ENCODE measurements at places on chromosomes 1 and 21.

DNA sequence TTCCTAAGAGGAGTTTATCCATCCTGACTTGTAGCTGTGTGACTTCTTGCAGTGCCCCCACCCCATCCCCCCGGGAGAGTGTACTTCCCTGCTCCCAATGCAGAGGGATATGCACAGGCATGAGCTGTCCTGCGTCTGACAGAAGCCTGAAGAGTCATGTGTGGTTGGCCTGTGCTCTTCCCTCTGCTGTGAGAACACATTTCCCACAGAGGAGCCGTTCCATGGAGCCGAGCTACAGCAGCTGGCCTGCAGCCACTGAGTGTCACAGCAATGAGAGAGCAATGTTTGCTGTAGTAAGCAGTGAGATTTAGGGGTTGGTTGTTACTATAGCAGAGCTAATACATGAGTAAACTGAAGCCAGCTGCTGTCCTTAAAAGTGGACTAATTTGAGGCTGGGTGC lies 22.0 kb downstream of the PARS2 start:
- no peak for DNase-seq

DNA sequence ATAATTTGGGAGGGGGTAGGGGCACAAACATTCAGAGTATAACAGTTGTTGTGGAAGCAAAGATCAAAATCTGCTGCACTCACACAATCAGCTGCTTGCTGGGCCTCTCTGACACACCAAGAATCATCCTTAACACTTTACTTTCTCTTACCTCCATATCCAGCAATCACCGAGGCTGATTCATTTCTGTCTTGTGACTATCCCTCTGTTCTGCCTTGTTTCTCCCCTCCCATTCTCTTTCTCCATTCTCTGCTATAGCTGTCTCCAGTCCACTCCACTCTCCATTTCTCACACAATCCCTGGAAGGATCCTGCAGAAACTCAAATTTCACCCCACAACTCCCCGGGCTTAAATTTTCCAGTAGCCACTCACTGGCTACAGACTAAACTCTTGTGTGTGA lies 91.8 kb upstream of the NGF start:
- DNase-seq = no peak

- DNase-seq = no peak
Measured at GRCh38 chr1:68313735-68314134, 81.4 kb upstream of the WLS start.

DNA sequence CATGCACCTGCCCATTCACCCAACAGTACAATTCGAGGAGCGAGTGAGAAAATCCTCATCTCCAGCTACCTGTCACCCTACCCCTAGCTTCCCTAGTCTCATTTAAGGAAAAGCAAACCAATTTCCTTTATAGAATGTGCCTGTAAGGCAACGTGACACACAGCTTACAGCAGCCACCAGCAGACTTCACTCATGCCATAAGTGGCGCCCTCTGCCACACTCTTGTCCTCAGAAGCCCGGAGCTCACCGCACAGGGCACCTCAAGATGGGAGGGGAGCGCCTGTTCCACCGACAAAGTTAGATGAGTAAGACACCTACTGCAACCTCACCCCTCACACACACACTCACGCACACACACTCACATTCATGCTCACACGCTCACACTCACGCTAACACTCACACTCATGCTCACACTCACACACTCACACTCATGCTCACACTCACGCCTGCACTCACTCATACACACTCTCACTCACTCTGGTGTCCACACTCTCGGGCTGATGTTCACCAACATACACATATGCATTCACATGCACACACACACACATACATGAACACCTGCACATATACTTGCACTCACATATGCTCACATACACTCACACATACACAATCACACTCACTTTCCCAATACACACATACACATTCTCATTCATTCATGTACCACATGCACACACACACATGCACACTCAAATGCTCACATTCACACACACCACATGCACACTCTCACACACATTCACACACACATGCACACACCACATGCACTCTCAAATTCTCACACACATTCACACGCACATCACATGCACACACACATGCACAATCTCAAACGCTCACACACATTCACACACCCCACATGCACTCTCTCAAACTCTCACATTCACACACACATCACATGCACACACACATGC lies 170.7 kb downstream of the PSMG1 start:
- DNase-seq = no peak

DNA sequence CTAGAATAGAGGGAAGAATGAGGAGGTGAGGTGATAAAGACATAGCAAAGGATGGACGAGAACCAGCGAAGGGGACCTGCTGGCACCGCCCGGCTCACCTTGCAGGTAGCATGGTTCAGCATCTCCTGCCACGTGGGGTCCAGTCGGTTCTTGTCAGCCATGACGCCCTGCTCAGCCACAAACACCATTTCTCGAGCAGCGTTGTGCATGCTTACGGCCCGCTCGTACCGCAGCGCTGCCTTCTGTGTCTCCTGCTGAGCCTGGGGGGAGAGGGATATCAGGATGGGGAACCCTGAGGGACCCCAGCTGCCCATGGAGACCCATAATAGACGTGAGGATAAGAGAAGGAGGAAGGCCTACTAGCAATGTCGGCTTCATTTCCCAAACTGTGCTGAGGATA lies 11.4 kb downstream of the SH3BP5L start:
- DNase-seq = no peak

DNA sequence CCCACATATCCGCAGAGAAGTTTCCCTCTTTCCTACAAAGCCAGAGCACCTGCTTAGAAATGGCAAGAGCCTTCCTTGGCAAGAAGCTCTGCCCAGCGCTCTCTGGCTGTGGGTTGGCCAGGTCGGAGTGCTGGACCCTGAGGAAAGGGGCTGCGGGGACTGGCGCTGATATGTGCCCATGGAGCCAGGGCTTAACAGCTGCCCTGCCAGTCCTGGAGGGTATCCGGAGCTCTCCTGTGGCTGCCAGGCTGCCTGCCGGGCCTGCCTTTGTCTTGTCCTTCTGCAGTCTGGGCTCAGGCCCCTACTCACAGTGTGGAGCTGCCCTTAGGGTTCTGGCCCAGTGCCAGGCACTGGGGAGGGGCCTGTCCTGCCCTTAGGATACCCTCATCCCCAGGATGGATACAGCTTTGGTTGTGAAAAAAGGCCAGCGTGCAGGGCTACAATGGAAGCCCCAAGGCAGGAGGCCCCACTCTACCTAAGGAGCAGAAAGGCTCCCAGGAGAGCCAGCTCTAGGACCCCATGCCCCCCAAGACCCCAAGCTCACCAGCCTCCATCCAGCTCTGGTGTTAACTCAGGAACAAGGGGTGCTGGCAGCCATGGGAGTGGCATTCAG lies 43.4 kb downstream of the KIAA1614 start:
- no peak for DNase-seq

DNA sequence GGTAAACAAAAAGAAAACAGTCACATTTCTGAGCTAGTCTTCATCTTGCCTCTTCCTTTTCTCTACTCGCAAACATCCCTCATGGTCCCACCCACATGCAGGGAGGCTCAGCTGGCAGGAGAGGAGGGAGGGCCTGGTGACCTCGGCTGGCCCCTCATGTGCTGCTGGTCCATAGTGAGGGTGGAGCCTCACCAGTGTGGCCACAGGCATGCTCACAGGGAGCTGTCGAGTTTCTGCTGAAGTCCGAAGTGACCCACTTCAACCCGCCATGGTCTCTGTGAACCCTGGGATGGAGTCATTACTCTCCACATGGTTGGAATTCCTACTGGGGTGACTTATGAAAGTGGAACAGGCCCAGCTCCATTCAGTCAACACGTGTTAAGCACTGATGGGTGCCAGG lies 253.4 kb downstream of the RHOU start:
- DNase-seq = no peak

DNA sequence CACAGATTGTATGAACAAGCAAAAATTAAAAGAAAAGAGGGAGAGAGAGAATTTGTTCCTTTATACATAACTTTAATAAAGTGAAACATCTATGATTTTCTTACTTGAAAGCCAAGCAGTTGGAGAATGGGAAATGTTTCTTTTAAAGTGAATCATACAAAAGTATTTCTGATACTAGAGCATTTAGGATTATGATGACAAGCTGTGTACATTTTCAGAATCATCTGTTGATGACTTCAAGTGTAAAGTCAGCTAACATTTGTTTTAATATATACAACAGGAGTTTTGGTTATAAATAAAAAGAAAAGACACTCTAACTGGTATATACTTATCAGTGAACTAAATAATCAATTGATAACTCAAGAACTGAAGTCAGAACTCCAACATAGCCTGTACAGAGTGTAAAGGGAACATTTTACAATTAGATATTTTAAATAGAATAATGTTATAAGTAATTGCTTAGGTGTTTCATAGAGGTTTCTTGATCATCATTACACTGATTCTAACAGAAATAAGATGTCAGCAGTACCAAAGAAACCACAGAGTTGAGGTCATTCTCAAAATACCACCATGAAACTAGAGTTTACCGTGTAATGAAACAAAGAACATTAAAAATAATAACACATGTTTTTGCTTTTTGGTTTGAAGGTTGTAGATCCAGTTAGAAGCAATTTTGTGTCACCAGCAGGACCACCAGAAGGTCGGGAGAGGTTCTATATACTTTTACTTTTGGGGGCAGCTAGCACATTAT lies 103.4 kb downstream of the COL24A1 start:
- no peak for DNase-seq

DNA sequence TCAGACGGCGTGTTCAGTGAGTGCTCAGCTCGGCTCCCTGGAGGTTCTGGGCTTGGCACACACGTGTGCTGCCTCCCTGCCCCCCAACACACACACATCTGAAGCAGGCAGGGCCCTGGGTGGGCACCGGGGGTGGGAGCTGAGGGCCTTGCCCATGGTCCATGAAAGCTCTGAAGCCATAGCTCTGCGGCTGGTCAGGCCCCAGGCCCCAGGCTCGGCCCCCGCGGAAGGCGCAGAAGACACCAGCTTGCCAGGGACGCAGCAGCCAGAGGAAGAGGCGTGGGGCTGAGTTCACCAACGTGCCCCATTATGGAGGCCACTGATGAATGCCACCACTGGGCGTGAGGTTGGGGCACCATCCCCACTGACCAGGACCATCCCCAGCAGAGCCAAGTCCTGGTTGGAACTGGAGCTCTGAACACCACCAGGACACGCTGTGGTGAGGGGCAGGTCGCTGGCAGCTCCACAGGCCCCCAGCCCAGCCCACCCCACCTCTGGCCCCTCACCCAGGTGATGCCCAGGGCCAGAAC lies 4.2 kb downstream of the AURKAIP1 start:
- no peak for DNase-seq

GRCh38 chr1:17542645-17543044 lies 3.1 kb downstream of the ARHGEF10L start:
- no peak for DNase-seq

GRCh38 chr1:233019778-233020325 lies 69.4 kb downstream of the NTPCR start:
- DNase-seq = no peak

DNA sequence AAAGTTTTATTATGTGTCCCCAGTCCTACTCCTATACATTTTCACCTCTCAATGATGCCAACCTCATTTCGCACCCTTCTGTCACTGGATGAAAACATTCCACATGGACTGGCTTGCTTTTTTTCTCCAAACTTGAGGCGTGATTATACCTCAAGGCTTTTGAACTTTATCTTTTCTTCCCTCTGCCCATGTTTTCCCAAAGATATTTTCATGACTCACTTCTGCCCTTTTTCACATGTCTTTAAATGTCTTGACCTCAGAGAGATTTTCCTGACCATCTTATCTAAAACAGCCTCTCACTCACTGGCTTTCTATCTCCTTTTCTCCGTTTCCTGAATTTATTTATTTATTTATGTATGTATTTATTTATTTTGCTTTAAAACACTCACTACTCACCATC lies 659.0 kb downstream of the PTPRC start:
- DNase-seq = no peak

GRCh38 chr1:197269053-197269452 lies 1.0 kb downstream of the CRB1 start:
- no peak for DNase-seq

GRCh38 chr21:30482130-30482529 lies 2.0 kb upstream of the KRTAP19-1 start:
- DNase-seq = no peak

DNA sequence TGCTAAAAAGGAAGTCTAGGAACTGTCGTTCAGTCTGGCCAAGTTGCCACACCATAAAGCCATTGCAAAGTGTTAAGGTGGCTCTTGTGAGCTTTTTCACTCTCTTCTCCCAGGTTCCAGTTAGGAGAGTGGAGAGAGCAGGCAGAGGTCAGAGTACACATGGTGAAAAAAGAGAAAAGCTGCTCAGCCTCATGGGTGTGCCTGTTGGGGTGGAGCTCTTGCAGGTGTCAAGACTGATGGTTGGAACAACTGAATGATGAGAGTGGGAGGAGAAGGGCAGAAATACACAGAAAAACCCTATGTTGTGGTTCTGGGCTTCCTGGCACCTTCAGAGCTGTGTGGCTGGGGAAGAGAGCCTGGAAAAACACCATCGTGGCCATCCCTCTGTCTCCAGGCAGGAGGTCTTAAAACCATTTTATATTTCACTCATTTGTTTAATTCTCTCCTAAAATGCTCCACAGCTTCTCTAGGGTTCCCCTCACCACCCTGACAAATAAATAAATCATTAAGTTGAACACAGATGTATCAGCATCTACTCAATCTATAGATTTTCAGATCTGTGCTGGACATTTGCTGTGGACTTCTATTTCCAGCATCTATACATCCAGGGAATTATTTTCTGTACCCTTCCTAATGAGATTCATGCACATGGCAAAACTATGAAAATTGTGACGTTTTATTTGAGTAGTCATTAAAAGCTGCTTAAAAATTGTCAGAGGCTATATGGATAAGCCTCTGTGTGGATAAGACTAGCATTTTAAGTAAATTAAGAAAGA lies 17.5 kb downstream of the UBASH3A start:
- DNase-seq = no peak

- no peak for DNase-seq
Measured at GRCh38 chr1:90671741-90672140, 45.4 kb downstream of the BARHL2 start.

DNA sequence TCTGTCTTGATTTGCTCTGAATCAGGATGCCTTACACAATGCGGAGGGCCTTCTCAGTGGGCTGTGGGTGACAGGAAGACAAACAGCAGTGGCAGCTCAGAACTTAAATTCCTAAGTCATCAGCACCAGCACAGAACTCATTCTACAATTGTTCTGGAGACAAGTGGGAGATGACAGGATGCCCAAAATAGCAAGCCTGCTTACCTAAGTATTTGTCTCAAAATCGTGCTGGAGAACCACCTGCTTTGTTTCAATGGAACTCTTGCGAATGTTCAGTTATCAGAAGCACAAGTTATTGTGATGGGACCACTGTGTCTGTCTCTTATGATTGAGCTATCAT lies 76.1 kb downstream of the VCAM1 start:
- DNase-seq = no peak

- peak; percentile 22 for DNase-seq
Measured at GRCh38 chr1:78005755-78006154, 1.0 kb downstream of the DNAJB4 start.

- no peak for DNase-seq
Measured at GRCh38 chr1:118783095-118783758, 204.9 kb downstream of the TBX15 start.

DNA sequence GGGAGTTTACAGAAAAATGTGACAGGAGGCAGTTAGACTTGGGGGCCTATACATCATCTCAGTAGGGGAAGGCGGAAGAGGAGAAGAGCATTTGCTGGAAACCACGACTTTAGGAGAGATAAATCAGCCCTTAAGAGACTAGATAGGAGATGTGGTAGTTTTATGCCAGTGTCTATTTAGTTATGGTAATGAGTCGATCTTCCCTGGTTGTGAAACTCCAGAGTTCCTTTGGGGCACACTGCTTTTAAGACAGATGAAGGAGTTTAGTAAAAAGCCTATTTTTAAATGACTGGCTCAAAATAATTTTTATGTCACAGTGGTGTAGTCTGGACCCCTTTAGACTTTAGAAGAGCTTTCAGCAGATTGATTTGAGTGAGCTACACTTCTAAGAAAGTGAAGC lies 7.8 kb downstream of the PGM1 start:
- no peak for DNase-seq

Data from CD4-positive, alpha-beta T cell treated with Interleukin-2 at 100 ng/mL for 4 hours (primary cell).